CD4-positive, alpha-beta T cell treated with Interleukin-21 for 1 hour (primary cell): ENCODE measurements at places on chromosomes 13 and 19.
A peak's percentile ranks its signal among the peaks of the same experiment; 100 is the strongest.

- peak; percentile 51 for DNase-seq
These were observed 5.2 kb upstream of the ZNF579 start for GRCh38 chr19:55585658-55586339.

DNA sequence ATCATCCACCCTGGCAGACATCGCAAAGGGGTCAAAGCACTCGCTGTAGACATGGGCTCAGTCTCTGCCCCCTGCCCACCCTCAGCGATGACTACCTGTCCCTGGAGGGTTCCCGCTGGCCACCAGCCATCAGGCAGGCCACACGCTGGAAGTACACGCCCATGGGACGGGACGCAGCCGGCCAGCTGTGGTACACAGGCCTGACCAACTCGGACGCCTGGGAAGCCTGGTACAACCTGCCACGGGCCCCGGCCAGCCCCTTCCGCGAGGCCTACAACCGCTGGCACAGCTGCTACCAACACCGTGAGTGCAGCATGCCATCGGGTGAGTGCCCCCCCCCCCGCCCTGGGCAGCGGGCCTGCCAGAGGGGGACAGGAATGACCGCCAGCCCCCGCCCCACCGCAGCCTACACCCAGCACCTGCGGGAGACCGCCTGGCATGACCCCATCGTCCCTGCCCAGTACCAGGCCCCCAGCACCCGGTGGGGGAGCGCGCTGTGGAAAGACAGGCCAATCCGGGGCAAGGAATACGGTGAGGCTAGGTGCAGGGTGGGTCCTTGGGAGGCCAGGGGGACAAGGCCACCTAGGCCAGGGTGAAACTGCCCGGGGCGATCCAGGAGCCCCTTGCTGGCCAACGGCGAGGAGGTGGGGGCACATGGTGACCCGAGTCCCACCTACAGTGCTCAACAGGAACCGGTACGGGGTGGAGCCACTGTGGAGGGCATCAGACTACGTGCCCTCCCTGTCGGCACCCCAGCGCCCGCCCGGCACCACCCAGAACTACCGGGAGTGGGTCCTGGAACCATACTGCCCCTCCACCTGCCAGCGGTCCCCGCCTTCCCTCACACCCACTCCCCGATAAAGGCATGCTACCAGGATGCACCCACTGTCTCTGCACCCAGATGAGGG is 4.4 kb downstream of the TEKTIP1 start:
- DNase-seq, result no peak

DNA sequence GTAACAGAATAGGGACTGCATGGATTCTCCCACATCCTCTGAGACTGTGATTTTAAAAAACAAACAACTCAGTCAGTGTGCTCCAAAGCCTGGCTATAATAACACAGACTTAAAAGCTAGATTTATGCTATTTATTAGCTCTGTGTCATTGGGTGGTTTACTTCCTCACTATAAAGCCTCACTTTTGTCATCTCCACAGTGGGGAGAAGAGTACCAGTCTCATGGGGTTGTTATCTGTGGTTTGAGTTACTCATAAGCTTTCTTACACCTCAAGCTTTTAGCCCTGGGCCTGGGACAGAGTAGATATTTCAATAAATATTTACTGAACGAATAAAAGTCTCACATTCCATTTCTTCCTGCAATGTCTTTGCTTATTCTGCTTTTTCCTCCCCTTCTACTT is 5.3 kb downstream of the RNASEH2B start:
- peak; percentile 26 for DNase-seq

DNA sequence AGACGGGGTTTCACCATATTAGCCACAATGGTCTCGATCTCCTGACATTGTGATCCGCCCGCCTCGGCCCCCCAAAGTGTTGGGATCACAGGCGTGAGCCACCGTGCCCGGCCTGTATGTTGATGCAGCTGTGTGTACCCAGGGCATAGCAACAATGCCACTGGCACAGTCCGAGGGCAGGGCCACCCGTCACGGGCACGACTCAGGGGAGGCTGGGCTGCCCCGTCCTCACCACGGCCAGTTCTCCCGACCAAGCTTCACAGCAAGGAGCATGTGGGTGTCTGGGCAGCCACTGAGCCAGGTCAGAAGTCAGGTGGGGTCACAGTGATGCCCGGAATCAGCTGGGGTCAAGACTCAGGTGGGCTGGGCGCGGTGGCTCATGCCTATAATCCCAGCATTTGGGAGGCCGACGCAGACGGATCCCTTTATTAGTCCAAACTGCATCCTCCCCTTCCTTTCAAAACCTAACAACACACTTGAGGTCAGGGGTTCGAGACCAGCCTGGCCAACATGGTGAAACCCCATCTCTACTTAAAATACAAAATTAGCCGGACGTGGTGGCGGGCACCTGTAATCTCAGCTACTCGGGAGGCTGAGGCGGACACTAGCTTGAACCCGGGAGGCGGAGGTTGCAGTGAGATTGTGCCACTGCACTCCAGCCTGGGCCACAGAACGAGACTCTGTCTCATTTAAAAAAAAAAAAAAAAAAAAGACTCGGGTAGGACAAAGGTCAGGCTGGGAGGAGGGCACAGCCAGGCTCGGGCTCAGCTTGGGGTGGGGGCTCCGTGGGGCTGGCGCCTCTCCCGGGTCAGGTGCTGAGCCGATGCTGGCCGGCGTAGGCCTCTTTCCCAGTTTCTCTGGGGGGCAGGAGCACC is 1.2 kb upstream of the CDC34 start:
- DNase-seq, result no peak

DNA sequence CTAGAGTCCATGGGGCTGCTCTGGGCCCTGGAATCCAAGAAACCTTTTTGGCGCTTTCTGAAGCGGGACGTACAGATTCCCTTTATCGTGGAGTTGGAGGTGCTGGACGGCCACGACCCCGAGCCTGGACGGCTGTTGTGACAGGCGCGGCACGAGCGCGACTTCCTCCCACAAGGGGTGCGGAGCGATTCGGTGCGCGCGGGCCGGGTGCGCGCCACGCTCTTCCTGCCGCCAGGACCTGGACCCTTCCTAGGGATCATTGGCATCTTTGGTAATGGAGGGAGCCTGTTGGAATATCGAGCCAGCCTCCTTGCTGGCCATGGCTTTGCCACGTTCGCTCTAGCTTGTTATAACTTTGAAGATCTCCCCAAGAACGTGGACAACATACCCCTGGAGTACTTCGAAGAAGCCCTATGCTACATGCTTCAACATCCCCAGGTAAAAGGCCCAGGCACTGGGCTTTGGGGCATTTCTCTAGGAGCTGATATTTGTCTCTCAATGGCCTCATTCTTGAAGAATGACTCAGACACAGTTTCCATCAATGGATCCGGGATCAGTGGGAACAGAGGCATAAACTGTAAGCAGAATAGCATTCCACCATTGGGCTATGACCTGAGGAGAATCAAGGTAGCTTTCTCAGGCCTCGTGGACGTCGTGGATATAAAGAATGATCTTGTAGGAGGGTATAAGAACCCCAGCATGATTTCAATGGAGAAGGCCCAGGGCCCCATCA is 3.5 kb upstream of the ZFP82 start:
- DNase-seq, result no peak

DNA sequence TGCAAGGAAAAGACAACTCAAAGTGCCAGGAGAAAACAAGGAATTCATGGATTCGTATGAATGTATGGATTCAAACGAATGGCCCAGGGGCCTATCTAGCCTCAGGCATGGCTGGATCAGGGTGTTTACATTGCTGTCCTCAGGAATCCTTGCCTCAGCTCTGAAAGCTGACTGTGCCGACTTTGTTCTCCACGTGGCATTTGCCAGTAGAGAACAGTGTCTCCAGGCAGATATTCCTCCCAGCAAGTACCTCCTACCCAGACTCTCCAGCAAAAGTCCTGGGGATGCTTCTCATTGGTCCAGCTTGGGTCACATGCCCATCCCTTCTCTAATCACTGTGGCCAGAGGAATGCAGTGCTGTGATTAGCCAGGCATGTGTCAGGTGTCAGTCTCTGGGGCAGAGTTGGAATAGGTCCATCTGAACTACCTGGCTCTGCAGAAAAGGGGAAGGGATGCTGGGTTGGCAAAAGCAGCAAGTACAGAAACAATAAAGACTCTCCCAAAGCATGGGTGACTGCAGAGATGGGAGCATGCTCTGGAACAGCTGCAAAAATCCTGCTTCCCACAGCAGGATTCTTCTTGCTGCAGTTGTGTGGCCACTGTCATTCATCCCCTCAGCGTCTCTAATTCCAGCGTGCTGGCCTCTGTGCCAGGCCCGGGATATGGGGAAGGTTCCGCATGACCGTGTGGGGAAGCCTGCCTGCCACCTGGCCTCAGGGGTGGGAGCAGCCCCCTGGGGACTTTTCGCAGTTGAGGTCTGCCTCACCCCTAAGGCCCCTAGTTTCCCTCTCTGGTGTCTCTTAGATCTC is 30.0 kb downstream of the CCNE1 start:
- DNase-seq, result no peak

GRCh38 chr13:80040196-80040980 is 300.5 kb downstream of the SPRY2 start:
- no peak for DNase-seq

- DNase-seq, result no peak
These were observed 26.2 kb upstream of the C19orf12 start for GRCh38 chr19:29741226-29741625.

DNA sequence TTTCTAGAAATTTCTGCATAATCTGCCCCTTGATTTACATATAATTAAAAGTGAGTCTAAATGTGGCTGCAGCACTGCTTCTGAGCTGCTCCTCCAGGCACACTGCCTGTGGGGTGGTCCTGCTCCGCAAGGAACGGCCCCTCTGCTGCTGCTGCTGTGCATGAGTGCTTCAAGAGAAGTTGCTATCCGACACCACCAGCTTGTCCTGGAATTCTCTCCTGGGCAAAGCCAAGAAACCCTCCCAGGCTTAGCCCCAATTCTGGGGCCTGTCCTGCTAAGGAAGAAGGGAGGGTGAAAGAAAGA is 7.5 kb upstream of the PDCD5 start:
- DNase-seq, result no peak

- no peak for DNase-seq
These were observed 61.7 kb downstream of the COLGALT1 start for GRCh38 chr19:17616961-17617806.

DNA sequence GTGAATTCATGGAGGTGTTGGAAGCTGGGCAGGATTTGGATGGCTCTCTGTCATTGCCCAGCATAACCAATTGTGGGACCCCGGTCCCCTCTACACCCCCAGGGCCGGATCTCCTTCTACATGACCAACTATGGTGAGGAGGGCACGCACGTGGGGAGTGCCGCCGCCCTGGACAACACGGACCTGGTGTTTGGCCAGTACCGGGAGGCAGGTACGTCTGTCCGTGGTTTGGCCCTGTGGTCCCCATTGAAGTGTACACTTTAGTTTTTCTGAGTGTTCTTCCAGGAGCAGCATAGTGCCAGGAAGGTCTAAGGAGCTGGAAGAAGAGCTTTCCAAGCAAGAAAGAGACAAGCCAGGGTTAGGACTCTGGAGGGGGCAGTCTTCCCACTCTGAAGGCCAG is 13.2 kb downstream of the B3GNT8 start:
- DNase-seq, result no peak

- DNase-seq, result no peak
These were observed 60.4 kb downstream of the RASA3 start for GRCh38 chr13:114071991-114072390.

DNA sequence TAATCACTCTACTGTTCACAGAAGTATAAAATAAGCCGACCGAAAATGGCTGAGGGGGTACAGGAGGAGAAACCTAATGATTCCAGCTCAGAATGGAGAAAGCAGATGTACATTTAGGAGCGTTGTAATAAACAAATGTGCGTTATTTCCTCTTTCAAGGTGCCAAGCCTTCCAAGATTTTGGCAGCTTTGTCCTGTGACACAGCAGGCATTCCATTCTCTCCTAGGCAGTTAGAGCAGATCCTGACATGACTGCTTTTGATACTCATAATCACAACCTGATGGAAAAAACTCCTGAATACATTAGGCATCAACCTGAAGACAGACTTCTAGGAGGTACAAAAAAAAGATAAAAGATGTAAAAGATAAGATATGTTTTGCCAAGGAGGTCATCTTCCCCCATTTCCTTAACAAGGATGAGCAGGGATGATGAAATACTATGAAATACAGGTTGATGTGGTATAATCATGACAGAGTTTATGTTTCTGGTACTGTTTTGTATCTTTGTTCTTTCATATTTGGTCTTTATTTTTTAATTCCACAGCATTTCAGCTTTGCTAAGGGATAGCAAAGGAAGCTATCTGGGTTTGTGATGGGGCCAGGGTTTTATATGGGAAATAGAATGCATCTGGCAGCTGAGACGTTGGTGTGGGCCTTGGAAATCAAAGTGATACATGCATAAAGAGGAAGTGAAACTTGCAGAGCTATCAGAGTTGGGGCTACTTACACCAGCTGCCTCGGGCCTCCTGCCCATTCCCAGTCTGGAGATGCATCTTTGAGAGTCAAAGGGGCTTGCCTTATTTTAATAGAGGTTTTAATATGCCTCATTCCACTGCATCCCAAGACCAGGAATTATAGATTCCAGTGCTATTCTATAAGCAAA is 222.5 kb downstream of the OXGR1 start:
- DNase-seq, result no peak

GRCh38 chr19:17754634-17755442 is 3.6 kb downstream of the FCHO1 start:
- DNase-seq, result no peak

DNA sequence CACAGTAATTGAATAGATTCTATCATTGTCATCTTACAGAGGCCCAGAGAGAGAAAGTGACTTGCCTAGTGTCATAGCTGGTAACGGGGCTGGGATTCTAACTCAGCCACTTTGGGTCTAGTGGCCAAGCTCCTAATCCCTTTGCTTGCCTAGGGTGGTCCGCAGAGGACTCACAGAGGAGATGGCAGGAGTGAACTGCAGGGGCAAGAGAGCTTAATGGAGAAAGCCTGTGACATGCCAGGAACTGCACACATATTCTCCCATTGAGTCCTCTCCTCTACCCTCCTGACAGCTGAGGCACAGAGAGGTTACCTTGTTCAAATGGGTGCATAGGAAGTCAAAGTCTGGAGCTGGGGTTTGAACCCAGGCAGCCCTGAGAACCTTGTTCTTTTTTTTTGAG is 2.7 kb downstream of the LSR start:
- DNase-seq, result no peak

GRCh38 chr13:44629465-44630183 is 53.5 kb upstream of the TSC22D1 start:
- no peak for DNase-seq

GRCh38 chr19:19602136-19602712 is 16.3 kb downstream of the PBX4 start:
- DNase-seq, result peak; percentile 75

DNA sequence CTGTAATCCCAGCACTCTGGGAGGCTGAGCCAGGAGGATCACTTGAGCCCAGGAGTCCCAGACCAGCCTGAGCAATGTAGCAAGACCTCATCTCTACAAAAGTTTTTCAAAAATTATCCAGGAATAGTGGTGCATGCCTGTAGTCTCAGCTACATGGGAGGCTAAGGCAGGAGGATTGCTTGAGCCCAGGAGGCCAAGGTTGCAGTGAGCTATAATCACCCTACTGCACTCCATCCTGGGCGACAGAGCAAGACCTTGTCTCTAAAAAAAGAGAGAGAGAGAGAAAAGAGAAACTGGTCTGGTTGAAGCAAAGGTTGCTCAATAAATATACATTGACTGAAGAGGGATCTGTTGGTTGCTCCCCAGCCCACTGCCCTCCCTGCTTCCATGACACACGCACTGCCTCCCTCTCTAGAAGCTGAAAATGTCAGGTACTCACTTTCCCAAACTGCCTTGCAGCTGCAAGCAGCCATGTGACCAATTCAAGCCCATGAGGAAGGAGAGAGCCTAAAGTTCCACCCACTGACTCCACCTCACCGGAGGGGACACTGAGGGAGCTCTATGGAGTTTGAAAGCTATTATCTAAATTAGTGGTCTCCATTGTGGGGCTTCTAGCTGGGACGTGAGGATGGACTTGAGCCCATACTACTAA is 14.0 kb downstream of the CEACAM16 start:
- no peak for DNase-seq
